ENCODE measurements at places on chromosomes 13 and 19.
A peak's percentile ranks its signal among the peaks of the same experiment; 100 is the strongest.

DNA sequence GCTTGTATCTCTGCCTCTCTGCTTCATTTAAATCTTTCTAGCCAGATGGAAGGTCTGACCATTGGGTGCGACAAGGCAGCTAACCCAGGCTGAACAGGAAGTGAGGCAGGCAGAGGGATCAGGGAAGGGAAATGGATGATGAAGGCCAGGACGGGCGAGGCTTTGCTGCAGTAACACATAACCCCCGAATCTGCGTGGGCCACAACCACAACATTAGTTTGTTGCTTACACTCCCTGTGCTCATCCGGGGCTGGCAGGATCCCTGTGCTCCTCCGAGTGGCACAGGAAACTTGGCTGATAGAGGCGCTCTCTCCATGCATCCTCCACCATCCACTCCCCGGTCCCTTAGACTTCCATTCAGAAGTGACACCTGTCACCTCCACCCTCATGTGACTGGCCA lies 1.1 kb upstream of the FLT3LG start:
- DNase-seq = no peak

DNA sequence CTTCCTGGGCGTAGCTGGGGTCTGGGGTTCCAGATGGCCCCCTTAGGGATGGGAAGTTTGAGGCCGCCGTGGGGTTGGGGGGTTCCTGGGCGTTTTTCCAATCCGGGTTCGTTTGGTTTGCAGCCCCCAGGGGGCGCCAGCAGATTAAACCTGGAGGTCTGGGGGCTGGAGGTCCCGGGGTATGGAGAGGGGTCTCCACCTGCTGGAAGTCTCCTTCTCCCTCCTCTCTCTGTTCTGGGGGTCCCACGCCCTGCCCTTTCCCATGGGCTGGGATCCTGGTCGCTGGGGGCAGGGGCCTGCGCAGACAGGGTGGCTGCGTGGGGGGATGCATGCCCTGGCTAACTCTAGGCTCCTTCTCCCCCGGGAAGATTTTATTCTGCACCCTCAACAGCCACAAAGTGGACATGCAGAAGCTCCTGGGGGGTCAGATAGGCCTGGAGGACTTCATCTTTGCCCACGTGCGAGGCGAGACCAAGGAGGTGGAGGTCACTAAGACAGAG lies 899 bp downstream of the GIPC3 start:
- DNase-seq = no peak

- DNase-seq = no peak
Observed at GRCh38 chr13:99197117-99197651, 3.5 kb upstream of the UBAC2 start.

DNA sequence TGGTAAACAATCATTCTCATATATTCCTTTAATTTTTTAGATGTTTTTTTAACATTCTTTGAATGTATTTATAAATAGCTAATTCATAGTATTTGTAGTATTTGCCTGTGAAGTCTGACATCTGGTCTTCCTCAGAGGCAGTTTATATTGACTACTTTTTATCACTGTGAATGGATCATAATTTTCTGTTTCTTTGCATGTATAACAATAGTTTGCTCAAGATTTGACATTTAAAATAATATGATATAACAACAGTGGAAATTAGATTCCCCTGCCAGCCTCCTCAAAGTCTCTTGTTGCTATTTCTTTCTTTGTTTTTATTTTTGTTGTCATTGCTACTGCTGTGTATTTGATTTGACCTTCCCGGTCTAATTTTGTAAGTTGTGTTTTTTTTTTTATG lies 297.0 kb upstream of the PCDH20 start:
- no peak for DNase-seq

GRCh38 chr19:58034477-58034793 lies 610 bp downstream of the ZSCAN1 start:
- DNase-seq = no peak

DNA sequence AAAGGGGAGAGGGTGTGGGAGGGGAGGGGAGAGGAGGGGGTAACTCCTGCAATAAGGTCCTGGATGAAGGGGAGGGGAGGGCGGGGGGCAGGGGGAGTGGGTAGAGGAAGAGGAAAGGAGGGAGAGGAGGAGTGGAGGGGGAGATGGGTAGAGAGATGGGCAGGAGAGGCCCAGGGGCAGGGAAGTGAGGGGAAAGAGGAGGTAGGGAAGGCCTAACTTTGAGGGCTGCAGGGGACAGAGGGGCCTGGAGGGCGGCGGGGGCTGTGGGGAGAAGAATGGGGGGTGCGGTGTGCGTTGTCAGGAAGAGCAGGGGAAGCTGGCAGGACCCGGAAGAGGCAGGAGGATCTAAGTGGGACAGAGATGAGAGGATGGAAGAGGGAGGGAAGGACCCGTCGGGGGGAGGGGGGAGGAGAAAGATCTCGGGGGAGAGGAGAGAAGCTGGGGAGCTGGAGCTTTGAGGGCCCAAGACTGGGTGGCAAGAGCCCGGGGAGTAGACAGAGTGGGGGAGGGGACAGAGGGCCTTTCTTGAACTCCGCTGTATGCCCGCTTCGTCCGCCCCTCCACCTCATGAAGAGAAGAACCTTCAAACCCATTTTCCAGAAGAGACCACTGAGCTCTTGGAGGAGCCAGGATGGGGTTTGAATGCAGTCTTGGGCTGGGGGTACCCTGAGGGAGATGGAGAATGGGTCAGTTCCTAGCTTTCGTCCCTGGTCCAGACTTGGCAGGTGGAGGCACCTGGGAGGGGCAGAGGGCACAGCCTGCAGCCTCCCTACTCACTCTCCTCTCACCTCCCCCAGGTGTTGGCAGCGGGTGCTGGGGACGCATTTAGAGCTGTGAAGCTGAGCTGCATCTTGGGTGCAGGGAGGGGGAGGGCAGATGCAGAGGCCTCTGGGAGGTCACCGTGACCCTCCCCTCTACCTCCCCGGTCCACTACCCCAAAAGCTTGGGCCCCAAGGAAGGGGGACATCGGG lies 778 bp upstream of the LRRC4B start:
- no peak for DNase-seq

DNA sequence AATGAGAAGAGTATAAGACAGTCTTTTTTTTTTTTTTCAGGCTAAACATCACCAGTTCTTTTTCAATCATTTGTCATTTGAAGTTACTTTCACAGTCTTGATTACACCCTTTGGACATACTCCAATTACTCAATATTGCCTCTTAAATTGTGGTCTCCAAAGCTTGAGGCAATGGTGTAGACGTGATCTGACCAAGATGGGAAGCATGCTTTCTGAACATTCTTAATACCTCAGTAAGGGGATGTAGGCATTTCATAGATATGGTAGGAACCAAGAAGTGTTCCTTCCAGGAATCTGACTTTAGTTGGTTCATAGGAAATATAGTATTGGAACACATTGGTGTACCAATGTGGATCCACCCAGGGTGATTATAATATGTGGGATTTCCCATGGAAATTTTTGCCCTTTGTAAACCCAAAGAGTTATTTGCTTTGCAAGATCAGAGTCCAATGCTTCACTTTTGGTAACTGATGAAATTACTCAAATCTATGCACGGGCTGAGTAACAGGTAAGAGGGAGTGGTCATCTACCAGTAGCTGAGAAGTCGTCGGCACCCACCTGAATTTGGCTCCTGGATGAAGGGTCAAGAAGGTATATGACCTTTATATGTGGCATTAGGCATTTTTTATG lies 62.2 kb downstream of the ERCC5 start:
- no peak for DNase-seq

- no peak for DNase-seq
Observed at GRCh38 chr19:46383846-46384245, 29.5 kb downstream of the CCDC8 start.

DNA sequence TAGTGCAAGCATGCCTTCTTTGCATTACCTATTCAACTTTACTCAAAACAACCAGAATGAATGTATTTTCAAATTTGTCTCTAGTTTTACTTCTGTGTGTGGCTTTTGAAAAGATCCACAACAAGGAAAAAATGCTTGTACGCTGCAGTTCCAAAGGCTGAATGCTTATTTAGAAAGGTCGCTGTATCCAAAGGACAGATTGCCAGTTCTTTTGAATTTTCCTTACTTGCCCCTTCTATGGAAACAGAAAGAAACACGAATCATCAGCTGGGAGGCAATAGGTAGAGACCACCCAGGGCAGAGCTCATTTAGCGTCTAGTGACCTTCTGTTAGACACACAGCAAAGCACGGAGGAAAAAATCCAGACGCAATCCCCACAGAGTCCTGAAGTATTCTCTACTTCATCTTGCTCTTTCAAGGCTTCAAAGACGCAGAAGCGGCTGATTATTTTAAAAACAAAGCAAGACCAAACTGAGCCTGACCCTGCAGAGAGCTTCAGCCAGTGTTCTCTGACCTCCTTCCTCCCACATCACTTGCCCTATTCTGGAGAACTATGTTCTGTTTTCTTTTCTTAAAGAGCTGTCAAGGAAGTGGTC lies 674.6 kb upstream of the SGCG start:
- DNase-seq = no peak

- no peak for DNase-seq
Observed at GRCh38 chr19:8261881-8262280, 46.3 kb downstream of the CD320 start.

DNA sequence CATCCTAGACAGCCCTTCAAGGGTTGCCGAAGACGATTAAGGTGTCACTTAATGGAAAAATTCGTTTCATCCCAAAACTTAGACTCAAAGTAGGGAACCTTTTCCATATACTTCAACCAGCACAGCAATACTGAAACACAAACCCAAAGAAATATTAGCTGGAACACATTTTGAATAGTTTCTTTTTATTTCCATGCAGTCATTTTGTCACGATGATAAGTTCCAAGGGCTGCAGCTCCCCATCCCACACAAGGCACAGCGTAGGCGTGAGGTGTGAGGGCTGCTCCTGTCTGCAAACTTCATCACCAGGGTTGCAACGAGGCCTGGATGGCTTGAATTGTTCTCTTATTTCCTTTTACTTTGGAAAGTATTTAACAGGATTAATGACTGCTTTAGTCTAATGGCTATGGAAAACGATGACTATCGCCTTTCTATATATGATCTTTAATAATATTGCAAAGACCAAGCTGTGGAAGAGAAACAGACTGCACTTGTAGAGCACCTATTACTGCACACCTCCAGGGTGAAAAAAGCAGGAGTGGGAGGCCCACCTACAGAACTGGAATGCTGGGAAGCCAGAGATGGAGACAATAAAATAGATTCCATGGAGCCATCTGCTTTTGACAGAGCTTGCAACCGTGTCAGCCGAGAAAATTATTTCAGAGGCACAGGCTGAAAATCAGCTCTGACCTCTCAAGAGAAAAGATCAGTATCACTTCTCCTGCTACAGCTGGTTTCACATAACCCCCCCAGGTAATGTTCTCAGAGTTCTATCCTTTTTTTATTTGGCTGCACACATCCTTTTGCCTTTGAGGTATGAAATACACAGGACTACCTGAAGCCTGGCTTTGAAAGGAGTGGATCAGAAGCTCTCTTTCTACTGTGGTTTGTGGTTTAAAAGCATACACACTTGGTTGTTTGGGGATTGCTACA lies 274.5 kb upstream of the NBEA start:
- no peak for DNase-seq

- peak; percentile 73 for DNase-seq
Observed at GRCh38 chr19:4393947-4394590, 6.3 kb downstream of the SH3GL1 start.

DNA sequence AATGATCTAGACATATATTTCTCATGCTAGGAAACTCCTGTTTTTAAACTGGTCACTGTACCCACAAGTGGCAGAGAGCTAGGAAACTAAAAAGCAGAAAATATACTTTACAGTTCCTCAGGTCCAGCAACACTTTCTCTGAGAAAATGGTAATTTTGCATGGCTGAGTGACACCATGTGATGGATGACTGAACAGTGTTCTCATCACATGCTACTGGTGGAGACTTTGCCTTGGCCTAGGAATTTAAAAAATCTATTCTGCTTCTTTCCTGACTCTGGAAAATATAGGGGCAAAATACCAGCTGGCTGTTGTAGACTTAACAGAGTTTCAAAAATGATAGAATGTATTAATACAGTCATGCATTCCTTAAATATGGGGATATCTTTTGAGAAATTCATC lies 50.0 kb downstream of the LATS2 start:
- no peak for DNase-seq

GRCh38 chr13:42048684-42049453 lies 421 bp downstream of the DGKH start:
- DNase-seq = peak; percentile 89

DNA sequence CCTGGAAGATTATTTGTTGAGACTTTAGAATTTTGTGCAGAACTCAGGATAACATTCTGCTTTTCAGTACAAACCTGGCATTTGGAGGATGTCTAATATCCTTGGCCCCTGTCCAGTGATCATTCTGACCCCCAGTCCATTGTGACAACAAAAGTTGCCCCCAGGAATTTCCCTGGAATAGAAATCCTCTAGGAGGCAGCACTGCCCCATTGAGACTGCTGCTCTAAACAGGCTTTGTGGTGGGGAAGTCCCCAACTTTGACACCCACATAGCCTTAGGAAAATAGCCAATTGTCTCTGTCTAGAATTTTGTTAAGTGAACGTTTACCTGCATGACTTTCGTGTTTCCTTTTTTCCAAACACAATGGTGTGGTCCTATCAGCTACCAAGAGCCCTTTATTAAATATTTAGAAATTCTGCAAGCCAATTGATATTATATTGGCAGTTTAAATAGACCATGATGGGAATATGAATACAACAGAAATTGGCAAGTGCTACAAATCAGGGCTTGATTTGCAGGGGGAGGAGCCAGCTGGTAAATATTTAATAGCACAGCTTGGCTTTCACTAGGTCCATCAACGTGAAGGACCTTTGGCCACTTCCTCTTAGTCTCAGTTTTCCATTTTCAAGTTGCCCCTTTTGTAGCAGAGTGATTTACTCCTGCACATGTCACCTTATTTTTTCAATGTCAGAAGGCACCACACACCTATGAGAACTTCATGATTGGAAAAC lies 451.7 kb downstream of the EFNB2 start:
- DNase-seq = peak; percentile 58

DNA sequence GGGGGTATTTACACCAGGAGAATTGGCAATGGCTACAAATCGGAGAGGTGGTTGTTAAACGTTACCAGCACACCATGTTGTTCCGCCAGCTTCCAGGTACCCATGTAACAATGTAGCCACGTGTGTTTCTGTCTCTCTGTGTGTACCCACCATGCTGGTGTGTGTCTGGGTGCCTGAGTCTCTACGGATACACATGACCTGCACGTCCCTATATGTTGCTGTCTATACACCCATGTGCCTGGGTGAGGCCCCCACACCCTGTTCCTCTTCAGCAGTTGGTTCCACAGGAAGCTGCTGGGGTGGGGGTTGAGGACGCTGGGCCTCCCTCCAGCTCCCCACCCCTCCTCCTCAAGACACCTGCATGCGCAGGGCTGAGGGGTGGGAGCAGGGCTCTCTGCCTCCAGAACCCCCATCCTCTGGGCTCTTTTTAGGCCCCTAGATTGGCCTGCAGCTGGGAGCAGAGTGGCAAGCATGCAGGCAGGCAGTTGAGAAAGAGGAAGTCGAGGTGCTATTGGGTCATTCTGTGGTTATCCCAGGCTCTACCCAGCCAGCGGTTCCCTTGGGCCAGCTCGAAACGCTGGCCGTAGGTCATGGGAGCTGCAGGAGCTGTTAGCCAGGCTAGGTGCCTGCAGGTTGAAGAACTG lies at the start of gene ARHGEF18:
Gene ARHGEF18 (plus strand): TSS at position 351 of the 644 bp plus-strand sequence. CDS start 13,954 bp downstream, outside the sequence.
- DNase-seq = no peak

DNA sequence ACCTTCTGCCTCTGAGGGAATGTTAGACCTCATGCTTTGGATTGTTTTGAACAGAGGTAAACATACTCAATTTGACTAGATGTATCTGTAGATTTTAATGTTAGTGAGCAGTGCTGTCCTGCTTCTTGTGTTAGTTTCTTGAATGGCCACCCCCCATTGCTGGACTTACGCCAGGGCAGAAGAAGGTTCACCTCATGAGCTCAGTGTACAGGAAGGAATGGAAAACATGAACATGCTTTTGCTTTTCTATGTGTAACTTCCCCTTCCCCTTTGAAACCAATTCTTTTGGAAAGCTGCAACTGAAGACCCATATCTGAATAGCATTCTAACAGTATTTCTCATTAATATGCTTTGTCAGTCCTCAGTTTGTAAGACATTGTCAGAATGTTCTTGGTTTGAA lies 32.3 kb downstream of the WASF3 start:
- peak; percentile 29 for DNase-seq
